HFFc6 (cell line): ENCODE measurements at places on chromosomes 3 and 15. TPM values are rescaled to one million over a fixed set of nuclear protein-coding genes. Genes with fewer than 3 reads are reported as not detected.

TIMP4 gene
- total RNA-seq = 0.21 to 0.89 TPM (median 0.21 TPM) in 3 replicates

TMEM108 gene
- total RNA-seq = not detected in 2 replicates

CAMK2N2 gene
- total RNA-seq = 2.7 to 5.2 TPM (median 4.9 TPM) in 3 replicates

GALNT15 gene
- total RNA-seq = 4.7 to 5.9 TPM (median 5.5 TPM) in 3 replicates

GHRL gene
- 0.21 TPM in 1 of 3 replicates, not detected in the others for total RNA-seq

KNG1 gene
- not detected in 3 replicates for total RNA-seq

PTPRG gene
- 30.7 to 34.0 TPM (median 33.8 TPM) in 3 replicates for total RNA-seq

ZNF660 gene
- total RNA-seq = 0.05 TPM in 1 of 3 replicates, not detected in the others

GOLGA8T gene
- not detected in 3 replicates for total RNA-seq

DNA sequence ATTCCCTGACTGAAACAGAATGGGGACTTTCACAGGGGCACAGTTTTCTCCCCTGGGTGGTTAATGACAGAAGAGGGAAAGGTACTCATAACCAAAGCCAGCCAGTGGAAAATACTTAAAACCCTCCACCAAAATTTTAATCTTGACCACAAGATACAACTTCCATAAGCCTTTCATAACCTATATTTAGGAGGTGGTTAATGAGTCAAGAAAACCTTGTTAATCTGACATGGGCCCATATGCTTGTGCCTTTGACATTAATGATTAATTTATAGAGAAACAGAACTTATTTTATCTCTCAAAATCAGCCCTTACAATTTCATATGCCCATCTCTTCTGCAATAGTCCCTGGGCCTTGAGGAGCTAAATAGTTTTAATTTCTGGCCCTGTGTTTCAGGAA is 31.2 kb downstream of the IQCF6 start:
- H3K4me3 ChIP-seq = no peak overlapping the region
- H3K36me3 ChIP-seq = no peaks in the 10 kb centered on the region
- H3K27ac ChIP-seq = no peak overlapping the region
- peaks cover 2% of the 10 kb centered on the region; the same call in 1 of the 2 replicates for H3K27me3 ChIP-seq
- no peaks in the 10 kb centered on the region for H3K4me1 ChIP-seq

GRCh38 chr3:50644561-50644960 is 27.6 kb downstream of the MAPKAPK3 start:
- peaks cover 2% of the 10 kb centered on the region; the same call in 1 of the 2 replicates for H3K27me3 ChIP-seq
- H3K4me1 ChIP-seq = peaks cover 13% of the 10 kb centered on the region
- H3K36me3 ChIP-seq = peaks cover 6% of the 10 kb centered on the region
- DNase-seq = no peak
- H3K4me3 ChIP-seq = no peak overlapping the region

DNA sequence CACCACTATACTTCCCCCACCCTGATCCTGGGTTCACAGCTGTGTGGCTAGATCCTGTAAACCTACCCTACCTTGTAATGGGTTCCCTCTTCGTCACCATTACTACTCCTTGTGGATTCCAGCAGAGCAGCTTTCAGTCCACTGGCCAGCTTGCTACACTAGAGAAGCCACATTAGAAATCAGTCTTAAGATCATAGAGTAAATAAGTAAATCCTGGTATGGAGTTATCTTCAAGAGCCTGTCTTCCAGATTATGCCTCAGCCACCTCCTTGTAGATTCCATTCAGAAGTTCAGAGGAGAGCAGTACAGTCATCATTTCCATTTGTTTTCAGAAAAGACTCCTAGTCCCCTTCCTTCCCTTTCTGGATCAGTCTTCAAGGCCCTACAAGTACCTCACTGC is 123.7 kb downstream of the ALDH1A2 start:
- H3K27me3 ChIP-seq = peaks cover 9% of the 10 kb centered on the region
- no peak overlapping the region for H3K4me3 ChIP-seq
- H3K4me1 ChIP-seq = no peaks in the 10 kb centered on the region
- no peak for DNase-seq

DNA sequence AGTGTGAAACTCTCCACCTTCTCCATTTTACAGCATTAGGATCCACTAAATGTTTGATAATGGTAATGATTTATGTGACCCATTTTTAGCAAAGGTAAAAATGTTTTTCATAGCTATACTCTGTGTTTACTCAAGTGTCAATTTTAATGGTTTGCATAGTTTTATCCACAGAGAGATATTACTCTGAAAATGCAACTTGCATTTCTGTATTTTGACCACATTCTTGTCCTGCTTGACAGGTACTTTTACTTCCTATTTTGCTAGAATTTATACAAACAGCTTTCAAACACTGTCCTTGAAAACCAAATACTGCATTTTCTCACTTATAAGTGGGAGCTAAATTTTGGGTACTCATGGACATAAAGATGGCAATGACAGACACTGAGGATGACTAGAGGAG is 62.9 kb downstream of the SERPINI1 start:
- H3K27me3 ChIP-seq = peaks cover 3% of the 10 kb centered on the region; the same call in 1 of the 2 replicates
- H3K36me3 ChIP-seq = no peaks in the 10 kb centered on the region
- DNase-seq = no peak
- H3K4me3 ChIP-seq = no peak overlapping the region

- H3K27me3 ChIP-seq = peaks cover 3% of the 10 kb centered on the region; the same call in 1 of the 2 replicates
- H3K4me3 ChIP-seq = no peak overlapping the region
- DNase-seq = no peak
- no peaks in the 10 kb centered on the region for H3K36me3 ChIP-seq
- H3K4me1 ChIP-seq = peaks cover 3% of the 10 kb centered on the region
These were observed 51.0 kb downstream of the PPARG start for GRCh38 chr3:12339701-12340480.

- no peak for DNase-seq
- H3K27me3 ChIP-seq = no peaks in the 10 kb centered on the region
- peak overlapping the region; percentile 12; the same call in 1 of the 2 replicates for H3K27ac ChIP-seq
- H3K4me1 ChIP-seq = peaks cover 2% of the 10 kb centered on the region; the same call in 1 of the 2 replicates
These were observed 16.3 kb downstream of the GCSAM start for GRCh38 chr3:112116748-112117186.

DNA sequence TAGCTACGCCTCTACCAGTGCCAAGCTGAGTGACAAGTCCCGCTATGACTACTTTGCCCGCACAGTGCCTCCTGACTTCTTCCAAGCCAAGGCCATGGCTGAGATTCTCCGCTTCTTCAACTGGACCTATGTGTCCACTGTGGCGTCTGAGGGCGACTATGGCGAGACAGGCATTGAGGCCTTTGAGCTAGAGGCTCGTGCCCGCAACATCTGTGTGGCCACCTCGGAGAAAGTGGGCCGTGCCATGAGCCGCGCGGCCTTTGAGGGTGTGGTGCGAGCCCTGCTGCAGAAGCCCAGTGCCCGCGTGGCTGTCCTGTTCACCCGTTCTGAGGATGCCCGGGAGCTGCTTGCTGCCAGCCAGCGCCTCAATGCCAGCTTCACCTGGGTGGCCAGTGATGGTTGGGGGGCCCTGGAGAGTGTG is 5.7 kb downstream of the GRM2 start:
- no peak overlapping the region for H3K4me3 ChIP-seq
- DNase-seq = no peak
- H3K4me1 ChIP-seq = no peaks in the 10 kb centered on the region
- peaks cover 16% of the 10 kb centered on the region for H3K27me3 ChIP-seq
- no peak overlapping the region for H3K27ac ChIP-seq
- no peaks in the 10 kb centered on the region for H3K36me3 ChIP-seq

DNA sequence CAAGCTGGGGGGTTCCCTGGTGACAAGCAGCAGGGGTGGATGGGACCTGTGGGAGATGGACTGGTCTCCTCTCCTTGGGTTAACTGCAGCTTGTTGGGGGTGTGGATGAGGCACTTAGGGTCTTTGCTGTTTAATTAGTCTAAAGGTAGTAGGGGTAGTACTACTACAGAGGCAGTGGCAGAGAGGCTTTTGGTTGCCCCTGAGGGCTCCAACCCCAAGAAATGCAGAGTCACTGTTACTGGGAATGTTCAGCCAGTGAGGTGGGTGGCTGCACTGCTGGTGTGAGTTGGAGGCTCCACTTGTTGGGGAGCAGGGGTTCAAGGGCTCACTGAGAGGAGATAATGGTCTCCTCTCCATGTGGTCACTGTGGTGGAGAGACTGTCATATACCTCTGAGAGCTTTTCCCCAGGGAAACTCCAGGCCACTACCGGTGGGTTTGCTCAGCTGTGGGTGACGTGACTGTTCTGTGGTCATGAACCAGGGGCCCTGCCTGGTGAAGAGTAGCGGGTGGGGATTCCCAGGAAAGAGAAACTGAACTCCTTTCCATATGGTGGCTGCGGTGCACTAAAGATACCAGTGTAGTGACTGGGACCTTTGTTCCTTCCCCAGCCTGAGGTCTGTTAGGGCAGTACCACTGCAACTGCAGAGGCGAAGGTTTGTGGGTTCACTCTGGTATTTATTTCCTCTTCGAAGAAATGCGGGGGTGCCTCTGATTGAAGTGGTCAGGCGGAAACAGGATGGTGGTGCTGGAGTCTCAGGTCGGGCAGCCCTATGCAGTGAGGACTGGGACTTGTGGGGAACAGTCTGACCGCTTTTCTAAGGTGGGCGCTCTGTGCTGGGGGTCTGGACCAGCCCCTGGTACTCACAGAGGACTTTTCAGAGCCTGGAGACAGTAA is 68.9 kb upstream of the TNFSF10 start:
- H3K4me3 ChIP-seq = no peak overlapping the region
- H3K4me1 ChIP-seq = no peaks in the 10 kb centered on the region
- H3K36me3 ChIP-seq = no peaks in the 10 kb centered on the region
- H3K27ac ChIP-seq = no peak overlapping the region
- peaks cover 4% of the 10 kb centered on the region for H3K27me3 ChIP-seq
- no peak for DNase-seq

DNA sequence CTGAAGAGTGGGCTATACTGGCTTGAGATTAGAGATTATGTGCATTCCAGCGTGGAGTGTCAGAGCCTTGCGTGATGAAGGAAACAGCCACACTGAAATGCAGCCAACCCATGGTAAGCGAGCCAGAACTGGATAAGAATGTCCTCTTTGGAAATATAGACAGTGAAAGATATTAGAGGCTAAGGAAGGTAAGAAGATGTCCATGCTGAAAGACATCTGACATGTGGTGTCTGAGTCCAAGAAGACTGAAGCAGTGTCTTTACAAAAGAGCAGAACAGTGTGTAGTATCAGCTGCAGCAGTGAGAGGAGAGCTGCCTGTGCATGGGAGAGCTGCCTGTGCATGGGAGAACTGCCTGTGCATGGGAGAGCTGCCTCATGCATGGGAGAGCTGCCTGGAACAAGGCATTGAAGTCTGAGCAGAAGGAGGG is 672.2 kb downstream of the DIPK2A start:
- H3K4me1 ChIP-seq = no peaks in the 10 kb centered on the region
- H3K4me3 ChIP-seq = no peak overlapping the region
- H3K27me3 ChIP-seq = no peaks in the 10 kb centered on the region
- H3K36me3 ChIP-seq = no peaks in the 10 kb centered on the region
- no peak for DNase-seq

DNA sequence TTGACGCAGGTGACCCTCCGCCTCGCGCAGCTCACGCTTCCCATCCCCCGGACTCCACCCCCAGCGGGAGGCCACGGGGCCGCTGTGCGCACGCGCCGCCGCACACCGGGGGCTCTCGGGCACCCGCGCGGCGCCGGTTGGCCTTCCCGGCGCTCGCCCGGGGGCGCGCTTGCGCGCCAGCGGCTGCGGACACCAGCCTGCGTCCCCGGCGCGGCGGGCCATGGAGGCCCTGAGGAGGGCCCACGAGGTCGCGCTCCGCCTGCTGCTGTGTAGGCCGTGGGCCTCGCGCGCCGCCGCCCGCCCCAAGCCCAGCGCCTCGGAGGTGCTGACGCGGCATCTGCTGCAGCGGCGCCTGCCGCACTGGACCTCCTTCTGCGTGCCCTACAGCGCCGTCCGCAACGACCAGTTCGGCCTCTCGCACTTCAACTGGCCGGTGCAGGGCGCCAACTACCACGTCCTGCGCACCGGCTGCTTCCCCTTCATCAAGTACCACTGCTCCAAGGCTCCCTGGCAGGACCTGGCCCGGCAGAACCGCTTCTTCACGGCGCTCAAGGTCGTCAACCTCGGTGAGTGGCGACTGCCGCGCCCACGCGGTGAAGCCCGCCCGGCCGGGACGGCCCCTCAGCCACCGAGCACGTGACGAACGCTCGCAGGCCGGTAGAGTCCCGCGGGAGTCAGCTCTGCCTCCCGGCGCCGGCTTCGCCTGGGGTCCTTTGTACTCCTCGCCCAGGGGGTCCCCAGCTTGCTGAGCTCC is at the start of gene C15orf61:
C15orf61 (plus strand) TSS at position 103 of the 754 bp plus-strand sequence; CDS start at position 221, 118 bp downstream.
- H3K27ac ChIP-seq = peak within 1 kb of the TSS; percentile 96
- no peaks in the 10 kb centered on the region for H3K27me3 ChIP-seq
- peak within 1 kb of the TSS; percentile 89 for H3K4me3 ChIP-seq
- peaks cover 31% of the 10 kb centered on the region for H3K4me1 ChIP-seq
- peaks cover 12% of the 10 kb centered on the region; the same call in 1 of the 2 replicates for H3K36me3 ChIP-seq

DNA sequence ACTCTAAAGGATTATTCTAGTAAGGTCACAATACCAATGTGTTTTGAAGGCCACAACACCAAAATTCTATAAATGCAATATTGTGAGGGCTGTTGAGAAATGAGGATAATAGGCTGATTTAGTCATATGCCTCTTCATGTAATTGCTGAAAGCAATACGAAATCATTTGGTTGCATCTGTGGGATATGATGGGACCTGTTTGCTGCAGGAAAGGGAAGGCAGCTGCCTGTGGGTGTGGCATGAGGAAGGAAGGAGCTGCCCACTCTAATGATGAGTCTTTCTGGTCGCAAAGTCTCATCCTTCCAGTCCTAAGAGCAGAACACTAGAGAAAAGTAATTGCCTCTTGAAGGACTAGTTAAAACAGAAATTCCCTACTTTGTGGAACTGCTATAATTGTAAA is 245.3 kb upstream of the ZPLD1 start:
- no peaks in the 10 kb centered on the region; the same call in 1 of the 2 replicates for H3K27me3 ChIP-seq
- H3K27ac ChIP-seq = peak overlapping the region; percentile 56
- DNase-seq = no peak

DNA sequence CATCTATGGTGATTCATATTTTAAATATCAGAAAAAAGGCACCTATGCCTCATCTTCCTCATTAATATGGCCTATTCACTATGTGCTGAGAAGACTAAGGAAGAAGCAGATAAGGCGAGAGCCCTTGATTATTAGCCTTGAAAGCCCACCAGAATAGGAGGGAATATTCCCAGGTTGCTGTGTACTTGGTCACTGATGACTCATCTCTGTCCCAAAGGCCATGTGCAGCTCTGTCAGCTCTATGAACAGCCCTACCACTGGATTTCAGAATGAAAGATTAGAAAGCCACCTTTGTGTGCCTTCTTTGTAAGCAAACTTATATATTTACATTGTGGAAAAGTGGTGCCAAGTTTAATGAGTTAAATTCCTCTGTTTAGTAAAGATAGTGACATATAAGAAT is 211.5 kb downstream of the NFKBIZ start:
- no peaks in the 10 kb centered on the region; the same call in 1 of the 2 replicates for H3K27me3 ChIP-seq
- H3K27ac ChIP-seq = no peak overlapping the region
- 0 out of 2 replicates have a peak, but pooled peaks cover 5% of the 10 kb centered on the region for H3K4me1 ChIP-seq
- no peak for DNase-seq
- no peaks in the 10 kb centered on the region for H3K36me3 ChIP-seq
